ENCODE measurements at places on chromosomes 5 and 9. TPM values are rescaled to one million over a fixed set of nuclear protein-coding genes. Genes with fewer than 3 reads are reported as not detected.

The GADD45G gene
- 6.1 TPM for total RNA-seq

The FOXI1 gene
- total RNA-seq, result not detected

The PTAR1 gene
- total RNA-seq, result 34.0 TPM

The CXCL14 gene
- 0.18 TPM for total RNA-seq

The ADAMTS6 gene
- 64.9 TPM for total RNA-seq

The IFNK gene
- total RNA-seq, result not detected

The CCNI2 gene
- total RNA-seq, result not detected

The CCDC187 gene
- not detected for total RNA-seq

The PRR16 gene
- 4.4 TPM for total RNA-seq

The TMC1 gene
- 0.36 TPM for total RNA-seq

The SGTB gene
- total RNA-seq, result 6.1 TPM

The PHF24 gene
- total RNA-seq, result 0.16 TPM

The PCDHGA3 gene
- total RNA-seq, result 1.1 TPM

The ADRB2 gene
- 0.16 TPM for total RNA-seq

The ANKRD31 gene
- 0.16 TPM for total RNA-seq

The SLC6A7 gene
- not detected for total RNA-seq

All from fibroblast of the aortic adventitia (primary cell).